Cortex of kidney (tissue), 1 donor: ENCODE measurements at places on chromosomes 1 and 21.

GRCh38 chr1:70754701-70755100, 292.9 kb downstream of the PTGER3 start:
- DNase-seq: no peak

DNA sequence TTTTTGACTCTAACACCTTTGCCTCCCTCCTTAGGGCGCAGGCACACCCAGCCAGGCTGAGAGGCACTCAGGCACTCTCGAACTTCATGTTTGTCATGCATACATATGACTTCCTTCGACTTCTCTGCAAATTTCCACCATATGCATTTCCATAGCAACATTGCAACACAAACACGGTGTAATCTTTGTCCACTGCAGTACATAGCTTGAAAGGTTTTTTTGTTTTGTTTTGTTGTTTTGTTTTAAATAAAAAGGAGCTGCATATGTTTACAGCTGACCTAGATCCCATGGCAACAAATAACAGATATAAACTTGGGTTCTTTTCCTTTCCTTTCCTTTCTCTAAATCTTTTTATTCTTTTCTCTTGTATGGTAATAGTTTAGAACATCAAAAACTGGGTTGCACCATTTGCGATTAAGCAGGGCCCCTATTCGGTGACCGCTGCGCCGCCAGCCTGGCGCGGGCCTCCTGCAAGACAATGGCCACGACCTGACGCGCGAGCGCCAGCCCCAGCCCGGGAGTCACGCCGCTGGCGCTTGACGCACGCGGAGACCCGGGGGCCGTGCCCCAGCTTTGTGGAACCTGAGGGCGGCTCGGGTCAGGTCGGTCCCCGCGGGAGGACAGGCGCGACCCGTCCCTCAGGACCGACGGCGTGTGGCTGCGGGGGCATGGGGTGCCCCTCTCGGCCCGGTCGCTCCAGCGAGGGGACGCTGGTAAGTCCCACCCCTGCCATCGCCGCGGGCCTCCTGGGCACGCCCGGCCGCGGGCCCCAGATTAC, 35.2 kb downstream of the CCN1 start:
- DNase-seq: no peak

GRCh38 chr21:45479691-45480675, 62.3 kb downstream of the SLC19A1 start:
- DNase-seq: no peak

DNA sequence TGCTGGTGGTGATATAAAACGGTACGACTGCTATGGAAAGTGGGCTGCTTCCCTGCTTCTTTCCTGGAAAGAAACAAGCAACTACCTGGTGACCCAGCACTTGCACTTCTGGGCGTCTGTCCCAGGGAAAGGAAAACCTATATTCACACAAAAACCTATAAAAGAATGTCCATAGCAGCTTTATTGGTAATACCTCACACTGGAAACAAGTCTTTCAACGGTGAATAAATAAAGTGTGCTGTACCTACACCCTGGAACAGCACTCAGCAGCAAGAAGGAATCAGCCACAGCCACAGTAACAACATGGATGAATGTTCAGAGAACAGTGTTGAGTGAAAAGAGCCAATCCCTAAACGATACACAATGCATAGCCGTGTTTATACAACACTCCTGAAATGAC, 19.9 kb downstream of the SLC19A1 start:
- DNase-seq: no peak

- DNase-seq: no peak
Observed at GRCh38 chr1:244369256-244370057, 82.3 kb downstream of the ADSS2 start.

DNA sequence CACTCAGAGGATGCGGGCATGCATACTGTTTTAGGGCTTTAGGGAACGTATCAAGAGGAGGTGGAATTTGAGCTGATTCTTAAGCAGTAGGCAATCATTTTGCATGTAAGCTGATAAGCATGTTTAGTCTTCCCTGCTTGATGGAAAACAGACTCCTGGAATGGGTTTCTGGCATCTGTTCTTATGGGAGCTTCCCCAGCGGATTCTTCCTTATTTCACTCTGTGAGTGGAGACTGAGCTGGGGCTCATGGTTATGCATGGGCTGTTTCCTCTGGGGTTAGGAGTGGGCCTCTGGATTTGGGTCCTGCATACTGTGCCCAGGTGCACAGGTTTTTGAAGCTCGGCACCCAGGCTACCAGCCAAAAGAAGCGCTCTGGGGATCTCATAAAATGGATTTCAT, 93.4 kb downstream of the DIRAS3 start:
- DNase-seq: no peak

DNA sequence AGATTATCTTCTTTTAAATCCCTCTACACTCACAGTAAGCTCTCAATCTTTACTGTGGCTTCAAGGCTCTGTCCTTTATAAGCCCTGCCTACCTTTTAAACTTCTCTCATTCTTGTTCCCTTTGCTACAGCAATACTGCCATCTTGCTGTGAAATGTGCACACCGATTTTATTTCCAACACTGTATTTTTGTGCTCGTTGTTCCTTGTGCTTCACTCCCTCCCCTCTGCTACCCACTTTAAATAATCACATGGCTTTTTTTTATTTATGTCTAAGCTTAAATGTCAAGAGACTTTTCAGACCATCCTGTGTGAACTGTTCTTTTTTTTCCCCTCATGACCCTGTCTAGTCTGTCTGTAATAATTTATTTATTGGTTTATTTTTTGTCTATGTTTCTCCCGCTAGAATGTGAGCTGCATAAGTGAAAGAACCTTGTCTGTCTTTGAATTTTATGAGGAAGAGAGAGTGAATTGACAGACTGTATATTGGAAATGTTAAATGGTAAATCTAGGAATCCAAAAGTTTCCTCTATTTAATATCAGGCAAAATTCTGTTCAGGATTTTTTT, 45.7 kb downstream of the ABCD3 start:
- no peak for DNase-seq

GRCh38 chr1:108017698-108018097, 52.7 kb upstream of the VAV3 start:
- no peak for DNase-seq

GRCh38 chr1:155075535-155075934, 3.1 kb upstream of the EFNA3 start:
- DNase-seq: no peak

- DNase-seq: no peak
Observed at GRCh38 chr1:218376722-218377121, 31.6 kb downstream of the TGFB2 start.

DNA sequence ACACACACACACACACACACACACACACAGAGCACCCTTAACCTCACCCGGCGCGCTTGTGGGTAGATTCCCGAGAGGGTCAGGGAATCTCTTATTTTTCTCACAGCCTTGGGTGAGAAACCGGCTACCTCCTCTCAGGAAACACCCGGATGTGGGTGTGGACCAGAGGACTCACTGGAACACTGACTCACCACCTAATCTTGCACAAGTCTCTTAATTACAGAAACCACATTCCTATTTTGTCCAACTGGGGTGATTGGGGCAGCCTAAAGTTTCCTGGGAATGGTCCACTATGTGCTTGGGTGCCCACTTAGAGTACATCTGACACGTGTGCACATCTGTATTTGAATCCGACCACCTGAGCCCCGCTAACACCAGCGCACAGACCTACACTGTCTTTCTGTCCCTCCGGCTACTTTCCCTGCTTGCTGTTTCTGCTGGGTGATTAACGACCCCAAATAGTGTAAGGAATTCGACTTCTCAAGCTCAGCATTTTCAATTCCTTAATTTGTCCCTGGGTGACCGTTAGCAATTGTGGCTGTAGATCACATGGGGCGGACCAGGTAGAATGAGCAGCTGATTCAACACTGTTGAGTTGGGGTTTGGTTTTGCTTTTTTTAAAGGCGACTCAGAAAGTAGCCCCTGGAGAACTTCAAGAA, 14.0 kb upstream of the TBX15 start:
- no peak for DNase-seq

DNA sequence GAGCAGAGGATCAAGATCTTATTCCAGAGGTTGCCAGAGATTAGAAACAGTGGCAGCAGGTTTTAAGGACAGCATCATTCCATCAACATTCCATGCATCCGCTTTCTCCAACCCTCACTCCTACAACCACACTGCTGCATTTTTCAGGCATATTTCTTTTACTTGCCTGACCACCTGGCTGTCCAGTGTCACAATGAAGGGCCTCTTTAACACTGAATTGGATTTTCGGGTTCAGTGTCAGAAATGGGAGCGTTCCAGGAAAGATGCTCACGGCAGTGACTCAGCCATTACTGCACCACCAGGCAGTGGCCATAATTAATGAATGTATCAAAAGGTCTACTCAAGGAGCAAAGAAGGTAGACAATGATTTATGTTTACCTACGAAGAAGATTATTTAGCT, 200.4 kb upstream of the ESRRG start:
- no peak for DNase-seq
